Skin of body (tissue), 3 donors: ENCODE measurements at places on chromosomes 12 and 14. TPM values are rescaled to one million over a fixed set of nuclear protein-coding genes. Genes with fewer than 3 reads are reported as not detected.

PLEKHG3 gene
- total RNA-seq: 39.6 TPM

RNASE7 gene
- 0.79 TPM for total RNA-seq

RNASE3 gene
- total RNA-seq: 2.7 TPM

CD163L1 gene
- 12.7 TPM for total RNA-seq

CABP1 gene
- 1.3 TPM for total RNA-seq

ADAMTS20 gene
- 0.10 TPM for total RNA-seq

BEGAIN gene
- total RNA-seq: 1.4 TPM

CLMN gene
- 13.6 TPM for total RNA-seq

TMEM132D gene
- 0.20 TPM for total RNA-seq

DDN gene
- total RNA-seq: 0.69 TPM

VWF gene
- 51.8 TPM for total RNA-seq

GLI1 gene
- 7.2 TPM for total RNA-seq

KRT6C gene
- 3.5 TPM for total RNA-seq

ISM2 gene
- total RNA-seq: not detected

ACOT4 gene
- total RNA-seq: 1.2 TPM

RFLNA gene
- total RNA-seq: 8.8 TPM
